Dermis lymphatic vessel endothelial cell (primary cell): ENCODE measurements at places on chromosomes 2 and 18. TPM values are rescaled to one million over a fixed set of nuclear protein-coding genes. Genes with fewer than 3 reads are reported as not detected.

Gene SH2D6
- total RNA-seq, result 0.11 TPM in 1 of 2 replicates, not detected in the other

Gene PLEKHM3
- 10.4 and 12.8 TPM in 2 replicates for total RNA-seq

Gene CTNNA2
- total RNA-seq, result not detected in 2 replicates

Gene REG1B
- not detected in 2 replicates for total RNA-seq

Gene POLE4
- 19.5 and 20.0 TPM in 2 replicates for total RNA-seq

Gene PLA2R1
- 22.3 and 30.3 TPM in 2 replicates for total RNA-seq

Gene TEX44
- total RNA-seq, result not detected in 2 replicates

Gene EPAS1
- total RNA-seq, result 105 and 167 TPM in 2 replicates

Gene GAL3ST2
- total RNA-seq, result not detected in 2 replicates

Gene DYNC2LI1
- 9.0 and 14.4 TPM in 2 replicates for total RNA-seq

Gene CTLA4
- total RNA-seq, result 3.7 and 6.2 TPM in 2 replicates

Gene FAM110C
- total RNA-seq, result under 0.01 and 0.17 TPM in 2 replicates

Gene ANKRD30B
- total RNA-seq, result under 0.01 TPM in 1 of 2 replicates, not detected in the other

Gene TCF23
- not detected in 2 replicates for total RNA-seq

Gene MRPL44
- total RNA-seq, result 24.8 and 31.4 TPM in 2 replicates
